ENCODE measurements at places on chromosomes 6 and 20.

DNA sequence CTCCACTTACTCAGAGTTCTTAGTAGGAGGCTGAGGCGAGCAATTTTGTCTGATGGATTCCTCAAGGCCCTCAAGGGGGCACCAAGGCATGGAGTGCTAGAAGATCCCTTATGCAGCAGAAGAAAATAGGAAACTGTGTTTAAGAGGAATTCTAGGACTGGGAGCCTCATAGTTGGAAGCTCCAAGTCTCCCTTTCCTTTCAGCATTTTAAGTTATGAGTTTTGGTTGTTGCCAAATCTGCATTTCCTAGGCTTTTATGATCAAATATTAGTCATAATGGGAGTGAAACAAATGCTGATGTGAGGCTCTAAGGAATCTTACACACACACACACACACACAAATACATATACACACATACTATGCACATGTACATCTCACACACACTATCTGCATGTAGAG lies 714.0 kb downstream of the UTRN start:
- no peak for DNase-seq

- DNase-seq = no peak
These were observed 93.6 kb downstream of the GRM4 start for GRCh38 chr6:34052071-34052825.

GRCh38 chr6:36495086-36495485 lies 52.2 kb downstream of the STK38 start:
- no peak for DNase-seq

GRCh38 chr6:181049-181654 lies 111.1 kb upstream of the DUSP22 start:
- no peak for DNase-seq

DNA sequence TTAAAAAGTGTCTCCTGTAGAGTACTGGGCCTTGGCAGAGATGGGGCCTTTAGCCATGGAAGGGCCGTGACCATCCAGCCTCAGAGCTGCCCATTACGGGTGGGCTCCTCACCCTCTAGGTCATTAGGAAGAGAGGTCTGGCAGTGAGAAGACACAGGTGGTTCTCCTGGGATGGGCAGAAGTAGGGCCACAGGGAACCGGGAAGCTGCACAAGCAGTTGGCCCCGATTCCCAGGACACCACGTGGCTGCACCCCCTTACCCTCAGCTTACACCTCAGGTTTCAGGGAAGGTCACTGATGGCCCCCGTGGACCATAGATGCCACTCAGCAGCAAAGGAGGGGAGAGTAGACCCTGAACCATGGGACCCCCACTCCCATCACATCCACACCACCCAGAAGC lies 1.6 kb downstream of the RAET1G start:
- DNase-seq = no peak

GRCh38 chr6:7313505-7314165 lies 636 bp upstream of the SSR1 start:
- DNase-seq = no peak

DNA sequence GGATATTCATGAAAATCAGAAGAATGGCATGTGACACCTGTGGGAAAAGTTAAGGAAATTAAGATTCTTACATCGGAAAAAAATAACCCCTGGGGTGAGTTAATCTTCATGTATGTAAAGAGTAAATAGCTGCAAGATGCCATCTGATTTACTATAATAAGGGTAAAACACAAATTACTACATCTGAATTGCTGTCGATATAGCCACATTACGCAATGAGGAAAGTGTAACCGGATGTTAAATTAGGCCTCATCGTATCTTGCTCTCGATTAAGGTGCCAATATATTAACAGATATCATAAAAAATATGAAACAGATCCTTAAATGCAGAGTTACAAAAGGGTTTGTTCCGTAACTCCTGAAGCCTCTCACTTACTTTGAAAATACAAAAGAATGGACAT lies 87.4 kb upstream of the ID4 start:
- DNase-seq = no peak

DNA sequence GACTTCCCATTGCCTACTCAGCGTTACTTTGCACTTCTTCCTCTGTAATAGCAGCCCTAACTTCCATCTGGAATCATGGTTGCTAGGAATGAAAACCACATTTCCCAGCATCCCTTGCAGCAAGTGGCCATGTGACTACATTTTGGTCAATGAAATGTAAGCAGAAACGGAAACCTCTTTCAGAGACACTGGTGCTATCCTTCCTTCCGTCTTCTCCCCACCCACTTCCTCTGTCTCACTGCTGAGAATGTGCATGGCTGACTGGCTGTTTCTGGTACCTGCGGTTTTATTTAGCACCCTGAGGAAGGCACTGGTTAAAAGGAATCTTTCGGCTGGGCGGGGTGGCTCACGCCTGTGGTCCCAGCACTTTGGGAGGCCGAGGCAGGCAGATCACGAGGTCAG lies 107.4 kb downstream of the SCML4 start:
- DNase-seq = no peak

DNA sequence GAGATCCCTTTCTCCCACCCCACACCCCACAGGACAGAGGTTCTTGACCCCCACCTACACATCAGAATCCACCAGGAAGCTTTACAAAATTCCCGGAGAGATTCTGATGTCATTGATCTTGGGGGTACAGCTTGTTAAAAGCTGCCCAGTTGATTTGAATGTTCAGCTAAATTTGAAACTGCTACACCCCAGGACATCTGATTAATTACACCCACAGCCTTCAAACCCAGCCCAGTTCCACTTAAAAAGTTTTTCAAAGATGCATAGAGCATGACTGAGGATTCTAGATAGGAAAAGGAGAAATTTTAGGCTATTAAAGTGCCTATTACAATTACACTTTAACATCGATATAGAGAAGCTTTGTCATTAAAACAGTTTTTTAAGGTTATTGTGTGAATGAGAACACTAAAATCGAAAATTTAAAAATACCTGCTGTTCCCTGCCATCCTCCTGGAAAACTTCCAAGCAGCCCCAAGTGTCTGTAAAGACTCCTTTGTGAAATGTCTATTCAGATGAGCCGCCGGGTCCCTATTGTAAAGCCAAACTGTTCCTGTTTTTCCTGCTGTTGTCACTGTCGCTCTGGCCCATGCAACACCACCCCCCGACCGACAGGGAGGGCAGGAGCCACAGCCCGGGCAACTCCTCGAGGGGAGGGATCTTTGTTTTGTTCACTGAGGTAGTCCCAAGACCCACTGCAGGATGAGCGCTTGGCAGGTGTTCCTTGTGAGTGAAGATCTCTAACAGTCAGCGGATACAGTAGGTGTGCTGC lies 132.5 kb upstream of the PHACTR3 start:
- DNase-seq = no peak

DNA sequence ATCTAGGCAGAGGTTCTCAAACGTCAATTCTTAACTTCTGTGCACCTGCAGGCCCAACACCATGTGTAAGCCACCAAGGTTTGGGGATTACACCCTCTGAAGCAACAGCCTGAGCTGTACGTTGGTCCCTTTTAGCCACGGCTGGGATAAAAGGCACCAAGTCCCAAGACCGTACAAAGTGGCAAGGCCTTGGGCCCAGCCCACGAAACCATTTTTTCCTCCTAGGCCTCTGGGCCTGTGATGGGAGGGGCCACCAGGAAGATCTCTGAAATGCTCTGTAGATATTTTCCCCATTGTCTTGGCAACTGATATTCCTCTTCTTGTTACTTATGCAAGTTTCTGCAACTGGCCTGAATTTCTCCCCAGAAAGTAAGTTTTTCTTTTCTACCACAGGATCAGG lies 4.5 kb upstream of the FAM184A start:
- DNase-seq = no peak

GRCh38 chr6:26394289-26394688 lies 7.8 kb upstream of the BTN3A1 start:
- DNase-seq = no peak

DNA sequence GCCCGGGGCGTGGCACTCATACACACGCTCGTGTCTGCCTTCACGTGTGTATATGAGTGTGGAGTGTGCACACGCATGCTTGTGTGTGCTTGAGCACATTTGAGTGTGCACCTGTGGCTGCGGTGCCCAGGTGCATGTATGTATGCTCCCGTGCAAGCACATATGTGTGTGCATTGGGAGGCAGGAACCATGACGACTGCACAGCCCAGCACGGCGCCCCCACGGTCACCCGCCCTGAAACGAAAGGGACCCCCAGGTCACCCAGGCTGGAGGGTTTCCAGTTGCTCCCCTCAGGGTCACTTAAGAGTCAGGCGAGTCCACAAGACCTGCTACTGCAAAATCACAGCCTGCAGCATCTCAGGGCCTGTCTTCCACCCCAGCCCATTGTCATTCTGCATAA lies 94.7 kb downstream of the YTHDF1 start:
- DNase-seq = no peak

GRCh38 chr6:44789806-44790205 lies 402.3 kb downstream of the CDC5L start:
- no peak for DNase-seq

GRCh38 chr6:138044458-138044857 lies 62.8 kb downstream of the PERP start:
- DNase-seq = no peak

GRCh38 chr6:108846628-108847027 lies 1.6 kb upstream of the ARMC2 start:
- DNase-seq = no peak

- DNase-seq = no peak
These were observed 22.9 kb downstream of the STX7 start for GRCh38 chr6:132490024-132490423.

DNA sequence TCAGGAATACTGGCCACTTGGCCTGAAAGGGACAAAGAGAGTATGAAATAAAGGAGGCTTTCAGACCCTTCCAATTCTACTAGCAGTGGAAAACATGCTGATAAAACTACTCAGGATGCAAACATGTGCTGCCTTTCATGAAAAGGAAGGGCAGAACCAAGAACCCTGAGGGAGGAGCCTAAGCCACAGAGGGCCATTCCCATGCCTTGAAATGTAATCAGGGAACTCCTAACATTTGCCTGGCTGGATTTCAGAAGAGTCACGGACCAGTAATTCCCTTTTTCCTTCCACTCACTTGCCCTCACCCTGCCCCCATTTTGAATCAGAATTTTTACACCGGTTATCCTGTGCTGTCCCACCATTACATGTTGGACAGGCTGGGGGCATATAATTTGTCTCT lies 116.2 kb downstream of the LAMP5 start:
- DNase-seq = no peak

- no peak for DNase-seq
These were observed 390.2 kb downstream of the LAMA2 start for GRCh38 chr6:129273161-129273560.

GRCh38 chr6:17220040-17220910 lies 60.9 kb upstream of the RBM24 start:
- no peak for DNase-seq

- DNase-seq = no peak
These were observed 3.3 kb upstream of the ACSS1 start for GRCh38 chr20:25061103-25061799.

DNA sequence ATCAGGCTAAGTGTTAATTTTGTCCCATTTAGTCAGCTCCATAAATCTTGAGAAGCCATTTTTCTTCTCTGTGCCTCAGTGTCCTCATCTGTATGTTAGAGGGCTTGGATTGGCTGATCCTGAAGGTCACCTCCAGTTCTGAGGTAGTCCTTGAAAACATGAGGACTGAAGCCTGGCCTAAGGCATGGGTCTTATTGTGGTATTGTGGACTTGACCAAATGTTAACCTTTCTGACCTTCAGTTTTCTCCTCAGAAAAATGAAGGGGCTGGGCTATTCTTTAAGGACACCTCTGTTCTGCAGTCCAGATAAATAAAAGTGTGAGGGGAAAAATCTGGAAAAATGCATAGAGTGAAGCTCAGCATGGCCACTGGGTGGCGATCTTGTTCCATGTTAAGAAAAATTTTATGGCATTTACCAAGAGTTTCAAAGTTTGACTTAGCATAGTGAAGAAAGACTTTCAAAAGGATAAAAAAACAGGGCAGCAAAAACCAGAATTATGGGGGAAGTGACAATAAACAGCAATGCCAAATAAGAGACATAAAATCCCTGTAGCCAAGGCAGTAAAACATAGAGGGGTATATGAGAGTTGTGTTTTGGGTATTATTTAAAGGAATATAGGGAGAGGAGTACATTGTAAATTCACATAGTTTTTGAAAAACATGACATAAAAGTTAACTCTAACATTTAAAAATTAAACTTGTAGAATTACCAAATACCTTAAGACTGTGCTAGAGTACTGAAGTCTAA lies 13.2 kb upstream of the TFB1M start:
- DNase-seq = peak; percentile 20

- no peak for DNase-seq
These were observed 91.2 kb upstream of the TINAG start for GRCh38 chr6:54217018-54217417.

DNA sequence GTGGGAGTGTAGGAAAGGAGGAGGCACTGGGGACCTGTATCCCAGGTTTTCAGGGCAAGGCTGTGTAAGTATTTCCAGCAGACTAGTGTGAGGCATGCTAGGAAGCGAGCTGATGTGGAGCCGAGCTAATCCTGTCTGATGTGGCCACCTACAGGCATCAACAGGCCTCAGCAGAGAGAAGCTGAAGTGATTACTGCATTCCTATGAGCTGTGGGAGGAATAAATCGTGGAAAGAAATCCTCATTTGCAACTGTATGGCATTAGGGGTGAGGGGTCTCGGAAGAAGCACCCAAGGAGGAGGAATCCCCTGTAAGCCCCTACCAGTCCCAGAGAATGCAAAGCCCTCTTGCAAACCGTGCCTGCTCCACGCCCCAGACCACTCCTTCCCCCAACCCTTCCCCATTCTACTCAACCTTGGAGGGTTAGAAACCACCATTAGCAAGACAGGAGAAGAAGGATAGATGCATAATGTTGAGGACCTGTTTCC lies 41.6 kb downstream of the C6orf15 start:
- peak; percentile 87 for DNase-seq

DNA sequence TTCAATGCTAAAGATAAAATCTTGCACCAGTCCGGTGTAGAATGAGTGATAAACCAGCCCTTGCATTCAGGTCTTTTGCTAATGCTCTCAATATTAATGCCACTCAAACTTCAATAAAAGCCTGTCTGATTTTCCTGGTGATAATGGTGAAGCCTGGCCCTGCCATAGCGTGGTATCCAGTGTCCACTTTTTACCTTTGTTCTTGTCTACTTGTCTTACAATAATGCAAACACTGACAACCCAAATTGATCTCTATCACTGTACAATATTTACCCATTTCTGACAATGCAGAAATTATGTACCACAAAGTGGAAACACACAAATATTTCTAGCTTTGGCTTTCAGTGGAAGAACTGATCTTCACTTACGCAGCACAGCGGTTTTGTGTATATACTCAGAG lies 189.1 kb downstream of the ZDHHC14 start:
- no peak for DNase-seq

DNA sequence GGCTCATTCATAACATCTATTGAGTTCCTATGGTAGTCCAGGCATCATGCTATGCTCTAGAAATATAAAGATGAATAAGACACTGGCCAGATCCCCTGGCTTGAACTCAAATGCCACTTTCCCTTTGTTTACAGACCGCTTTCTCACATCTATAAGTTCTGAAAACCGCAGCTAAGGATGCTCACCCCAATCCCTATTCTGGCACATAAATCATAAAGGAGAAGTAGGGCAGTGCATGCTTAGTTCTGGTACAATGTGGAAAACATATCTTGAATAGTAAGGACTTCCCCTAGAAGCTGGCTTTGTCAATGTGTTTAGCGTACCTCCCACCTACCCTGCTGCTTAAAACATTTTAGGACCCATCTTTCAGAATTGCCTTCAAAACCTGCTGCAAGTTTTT lies 26.4 kb downstream of the MRS2 start:
- DNase-seq = no peak

- DNase-seq = no peak
These were observed 368.9 kb downstream of the UTRN start for GRCh38 chr6:144653885-144654505.
